ENCODE measurements at places on chromosomes 3 and 15. TPM values are rescaled to one million over a fixed set of nuclear protein-coding genes. Genes with fewer than 3 reads are reported as not detected.
A peak's percentile ranks its signal among the peaks of the same experiment; 100 is the strongest.

The FBXO40 gene
- not detected for total RNA-seq

DNA sequence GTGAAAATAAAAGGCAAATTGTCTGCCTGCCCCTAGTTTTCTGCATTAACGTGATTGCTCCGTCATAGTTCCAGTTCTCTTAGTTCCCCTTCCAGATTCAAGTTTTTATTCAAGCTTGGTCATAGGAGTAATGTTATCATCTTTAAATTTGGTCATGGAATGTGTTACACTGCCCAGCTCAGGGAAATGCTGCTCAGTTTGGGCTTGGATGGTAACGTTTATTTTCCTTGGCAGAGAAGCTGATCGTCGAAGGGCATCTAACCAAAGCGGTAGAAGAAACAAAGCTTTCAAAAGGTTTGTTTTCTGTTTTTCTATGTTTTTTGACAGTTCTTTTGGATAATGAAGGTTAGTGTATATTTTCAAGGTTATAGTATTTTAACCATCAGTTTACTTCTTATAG, 118.4 kb upstream of the FLNB start:
- DNase-seq, result no peak
- H3K27ac ChIP-seq, result no peak overlapping the region
- peaks cover 13% of the 10 kb centered on the region for H3K36me3 ChIP-seq
- no peaks in the 10 kb centered on the region for H3K27me3 ChIP-seq
- H3K4me1 ChIP-seq, result no peaks in the 10 kb centered on the region

DNA sequence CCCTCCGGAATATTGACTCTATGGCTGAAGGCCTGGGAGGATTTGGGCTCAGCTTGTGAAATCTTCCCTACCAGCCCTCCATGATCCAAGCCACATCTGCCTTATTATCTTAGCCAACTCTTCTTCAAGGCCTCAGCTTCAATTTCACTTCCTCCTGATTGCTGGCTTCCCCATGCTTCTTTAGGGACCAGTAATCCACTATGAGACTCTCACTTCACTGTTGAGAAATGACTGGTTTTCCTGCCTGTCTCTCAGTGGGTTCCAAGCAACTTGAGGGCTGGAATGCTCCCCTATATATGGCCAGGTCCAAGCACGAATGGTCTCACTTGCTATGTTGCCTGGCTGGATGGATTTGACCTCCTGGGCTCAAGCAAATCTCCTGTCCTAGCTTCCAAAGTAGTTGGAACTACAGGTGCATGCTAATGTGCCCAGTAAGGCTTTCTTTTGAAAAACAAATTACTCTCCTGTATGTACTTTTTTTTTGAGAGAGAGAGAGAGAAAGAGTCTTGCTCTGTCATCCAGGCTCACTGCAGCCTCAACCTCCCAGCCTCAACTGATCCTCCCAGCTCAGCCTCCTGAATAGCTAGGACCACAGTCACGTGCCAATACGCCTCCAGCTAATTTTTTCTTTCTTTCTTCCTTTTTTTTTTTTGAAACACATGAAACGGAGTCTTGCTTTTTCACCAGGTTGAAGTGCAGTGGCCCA, 7.9 kb upstream of the PIK3CB start:
- no peaks in the 10 kb centered on the region for H3K27me3 ChIP-seq
- H3K27ac ChIP-seq, result no peak overlapping the region
- H3K4me3 ChIP-seq, result no peak overlapping the region
- no peaks in the 10 kb centered on the region for H3K36me3 ChIP-seq

DNA sequence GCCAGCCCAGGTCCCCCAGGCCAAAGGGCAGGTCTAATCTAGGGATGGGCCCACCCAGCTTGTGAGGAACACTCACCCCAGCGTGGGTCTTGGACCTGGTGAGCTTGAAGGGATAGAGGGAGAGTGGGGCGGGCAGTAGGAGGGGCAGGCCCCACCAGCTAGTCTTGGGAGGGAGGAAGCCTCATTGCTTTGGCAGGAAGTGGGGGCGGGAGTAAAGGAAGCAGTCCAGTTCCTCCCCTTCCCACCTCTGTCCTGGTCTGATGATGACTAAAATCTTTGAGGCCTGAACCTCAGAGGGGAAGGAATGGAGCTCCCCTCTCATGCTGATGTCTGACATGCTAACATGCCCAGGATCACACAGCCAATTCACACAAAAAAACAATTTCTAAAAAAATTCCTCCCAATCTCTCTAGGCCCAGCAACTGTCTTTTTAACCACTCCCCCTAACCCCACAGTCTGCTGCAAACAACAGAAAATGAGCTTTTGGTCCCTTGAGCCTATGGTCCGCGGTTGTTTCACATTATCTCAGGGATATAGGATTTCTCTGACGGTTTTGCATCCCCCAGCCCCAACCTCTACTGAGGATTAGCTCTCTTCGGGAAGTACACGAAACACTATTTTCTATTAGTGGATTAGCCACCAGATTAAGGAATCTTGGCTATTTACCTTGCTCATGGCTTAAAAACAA, 30.7 kb upstream of the DUSP7 start:
- H3K27ac ChIP-seq, result no peak overlapping the region
- H3K4me1 ChIP-seq, result peaks cover 16% of the 10 kb centered on the region
- no peaks in the 10 kb centered on the region for H3K27me3 ChIP-seq
- H3K36me3 ChIP-seq, result no peaks in the 10 kb centered on the region

DNA sequence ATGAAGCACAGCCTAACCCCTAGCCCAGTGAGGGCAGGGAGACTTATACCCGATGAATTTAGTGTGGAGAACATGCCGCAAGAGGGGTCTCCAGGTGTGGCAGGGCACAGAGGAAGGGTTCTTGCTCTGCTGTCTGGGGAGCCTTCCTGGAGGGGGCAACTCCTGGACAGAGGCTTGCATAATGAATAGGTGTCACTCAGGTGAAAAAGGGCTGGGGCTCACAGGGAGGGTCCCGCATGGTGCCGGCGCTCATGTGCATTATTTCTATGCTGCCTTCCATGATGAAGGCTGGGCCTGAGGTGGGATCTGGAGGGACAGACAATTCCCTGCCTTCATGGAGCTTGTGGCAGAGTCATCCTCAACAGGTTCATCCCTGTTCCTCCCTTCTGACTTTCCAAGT, 51.5 kb downstream of the ITGA11 start:
- H3K27ac ChIP-seq, result no peak overlapping the region
- peaks cover 18% of the 10 kb centered on the region for H3K4me1 ChIP-seq
- H3K4me3 ChIP-seq, result no peak overlapping the region
- no peak for DNase-seq
- no peaks in the 10 kb centered on the region for H3K27me3 ChIP-seq
- no peaks in the 10 kb centered on the region for H3K36me3 ChIP-seq

The ATP2C1 gene
- 34.0 TPM for total RNA-seq

DNA sequence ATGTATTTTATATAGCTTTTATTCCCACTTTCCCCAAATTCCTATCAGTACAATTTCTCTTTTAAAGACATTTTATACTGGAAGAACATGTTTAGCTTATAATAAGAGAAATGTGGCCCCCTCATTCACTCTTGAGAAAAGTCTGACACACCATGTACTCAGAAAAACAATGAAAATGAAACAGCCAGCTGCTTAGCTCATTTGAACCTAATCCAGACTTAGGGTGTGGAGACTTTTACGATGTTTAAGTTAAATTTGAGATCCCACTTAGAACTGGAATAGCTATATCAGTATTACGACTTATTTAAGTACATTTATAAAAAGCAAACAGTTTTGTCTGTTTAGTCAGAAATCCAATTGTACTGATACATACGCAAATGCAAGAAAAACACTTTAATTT, 252.3 kb upstream of the ARRDC4 start:
- no peaks in the 10 kb centered on the region for H3K36me3 ChIP-seq
- H3K4me1 ChIP-seq, result no peaks in the 10 kb centered on the region
- H3K27ac ChIP-seq, result no peak overlapping the region
- no peak for DNase-seq
- peaks cover 38% of the 10 kb centered on the region for H3K27me3 ChIP-seq

The PLXNA1 gene
- 30.0 TPM for total RNA-seq

DNA sequence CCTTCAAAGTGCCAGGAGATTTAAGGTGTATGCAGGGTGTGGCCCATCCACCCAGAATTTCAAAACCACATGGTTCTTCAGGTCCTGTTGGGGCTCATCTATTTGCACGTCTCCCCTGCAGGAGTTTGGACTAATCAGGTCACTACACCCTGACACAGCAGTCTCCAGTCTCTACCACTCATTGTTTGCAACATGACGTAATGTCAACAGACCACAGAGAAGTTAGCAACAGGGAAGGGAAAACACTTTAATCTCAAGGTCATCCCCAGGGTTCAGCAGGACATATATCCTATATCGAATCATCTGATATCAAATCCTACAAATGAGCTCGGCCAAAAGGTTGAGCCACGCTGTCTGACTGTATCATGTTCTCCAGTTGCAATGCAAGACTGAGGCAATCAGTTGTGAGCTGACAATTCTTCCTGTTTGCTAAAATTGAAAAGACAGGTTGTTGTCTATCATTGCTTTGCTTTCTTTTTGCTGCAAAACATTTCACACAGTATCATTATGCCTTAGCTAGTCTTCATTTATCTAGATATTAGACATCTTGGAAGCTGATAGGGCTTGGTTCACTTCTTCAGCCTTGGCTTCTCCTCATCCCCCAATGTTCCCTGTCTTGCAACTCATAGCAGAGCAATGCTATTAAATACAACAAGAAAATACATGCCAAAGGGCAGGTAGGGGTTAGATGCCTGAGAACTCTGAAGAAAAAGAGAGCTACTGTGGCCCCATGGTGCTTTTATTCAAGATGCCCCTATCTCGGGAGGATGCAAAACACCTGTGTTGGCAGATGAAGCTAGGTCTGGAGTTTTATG, 13.4 kb upstream of the LEKR1 start:
- H3K27ac ChIP-seq, result peak overlapping the region; percentile 70
- no peaks in the 10 kb centered on the region for H3K36me3 ChIP-seq
- no peaks in the 10 kb centered on the region for H3K27me3 ChIP-seq
- DNase-seq, result peak; percentile 67
- peaks cover 47% of the 10 kb centered on the region for H3K4me1 ChIP-seq
- H3K4me3 ChIP-seq, result no peak overlapping the region

The ZBTB20 gene
- total RNA-seq, result 1.3 TPM

- H3K27me3 ChIP-seq, result no peaks in the 10 kb centered on the region
- peaks cover 29% of the 10 kb centered on the region for H3K4me1 ChIP-seq
- H3K4me3 ChIP-seq, result peak overlapping the region; percentile 32
- H3K36me3 ChIP-seq, result no peaks in the 10 kb centered on the region
- peak overlapping the region; percentile 88 for H3K27ac ChIP-seq
These were observed 53.5 kb downstream of the DTWD1 start for GRCh38 chr15:49674370-49674769.

DNA sequence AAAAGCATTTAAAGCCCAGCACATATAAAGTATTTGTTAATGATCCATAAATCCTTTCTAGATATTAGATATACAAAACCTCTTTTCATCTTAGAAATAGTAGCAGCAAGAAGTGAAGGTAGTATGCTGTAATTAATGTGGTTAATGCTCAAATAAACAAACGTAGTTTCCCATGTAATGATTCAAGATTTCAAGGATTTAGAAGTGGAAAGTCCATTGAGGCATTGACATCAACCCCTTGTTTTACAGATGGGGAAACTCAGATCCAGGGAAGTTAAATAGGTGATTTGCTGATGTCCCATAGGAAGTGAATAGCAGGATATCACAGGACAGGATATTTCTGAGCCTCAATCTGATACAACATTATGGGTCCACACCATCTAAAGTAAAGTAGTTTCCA, 47.2 kb downstream of the TSC22D2 start:
- peaks cover 33% of the 10 kb centered on the region for H3K36me3 ChIP-seq
- DNase-seq, result no peak
- no peak overlapping the region for H3K27ac ChIP-seq
- H3K27me3 ChIP-seq, result no peaks in the 10 kb centered on the region
- no peak overlapping the region for H3K4me3 ChIP-seq
- peaks cover 29% of the 10 kb centered on the region for H3K4me1 ChIP-seq

The CLDN18 gene
- total RNA-seq, result not detected

GRCh38 chr3:13963137-13963886, 83.4 kb upstream of the WNT7A start:
- H3K4me1 ChIP-seq, result no peaks in the 10 kb centered on the region
- H3K4me3 ChIP-seq, result no peak overlapping the region
- H3K36me3 ChIP-seq, result no peaks in the 10 kb centered on the region
- peak; percentile 11 for DNase-seq
- H3K27ac ChIP-seq, result no peak overlapping the region

DNA sequence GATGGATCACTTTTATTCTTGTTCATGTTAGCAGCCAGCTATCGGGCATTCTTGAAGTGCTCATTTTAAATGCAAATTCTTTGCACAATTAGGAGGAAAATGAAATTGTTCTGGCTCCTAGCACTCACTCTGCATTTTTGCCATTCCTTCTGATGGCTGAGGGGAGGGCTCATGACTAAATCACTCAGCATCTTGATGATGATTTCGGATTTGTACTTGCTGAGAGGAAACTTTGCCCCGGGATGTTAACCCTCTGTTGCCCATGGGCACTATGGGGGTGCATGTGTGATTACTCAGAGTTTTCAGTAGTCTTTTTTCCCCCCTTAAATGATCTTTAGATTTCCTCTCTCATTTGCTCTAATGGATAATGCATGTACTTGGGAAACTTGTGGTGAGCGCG, 299.6 kb upstream of the C2CD4B start:
- no peaks in the 10 kb centered on the region for H3K27me3 ChIP-seq
- H3K36me3 ChIP-seq, result no peaks in the 10 kb centered on the region
- no peak overlapping the region for H3K4me3 ChIP-seq
- no peak overlapping the region for H3K27ac ChIP-seq

GRCh38 chr3:3740061-3740460, 59.2 kb upstream of the LRRN1 start:
- H3K4me1 ChIP-seq, result no peaks in the 10 kb centered on the region
- no peak overlapping the region for H3K4me3 ChIP-seq
- H3K27me3 ChIP-seq, result no peaks in the 10 kb centered on the region
- no peak for DNase-seq
- H3K36me3 ChIP-seq, result no peaks in the 10 kb centered on the region

DNA sequence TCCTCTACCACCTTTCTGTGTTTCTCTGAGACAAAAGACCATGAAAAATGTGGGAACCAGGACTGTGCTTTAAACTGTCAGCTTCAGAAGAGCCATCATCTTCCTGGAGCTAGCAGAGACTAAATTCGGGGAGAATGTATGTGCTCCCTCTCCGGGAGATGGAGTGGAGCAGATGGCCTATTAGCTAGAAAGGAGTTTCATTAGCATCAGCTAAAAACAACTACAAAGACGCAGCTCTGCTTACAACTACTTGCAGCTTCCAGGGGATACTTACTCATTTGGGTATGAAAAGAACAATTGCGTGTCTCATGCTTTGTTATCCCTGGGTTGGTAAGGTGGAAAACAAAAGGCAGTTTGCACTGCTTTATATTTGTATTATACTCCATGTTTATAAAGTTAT, 159.6 kb downstream of the MFSD1 start:
- no peaks in the 10 kb centered on the region for H3K27me3 ChIP-seq
- H3K4me1 ChIP-seq, result no peaks in the 10 kb centered on the region
- no peak overlapping the region for H3K27ac ChIP-seq
- no peak overlapping the region for H3K4me3 ChIP-seq
- no peaks in the 10 kb centered on the region for H3K36me3 ChIP-seq

The CCK gene
- total RNA-seq, result not detected

DNA sequence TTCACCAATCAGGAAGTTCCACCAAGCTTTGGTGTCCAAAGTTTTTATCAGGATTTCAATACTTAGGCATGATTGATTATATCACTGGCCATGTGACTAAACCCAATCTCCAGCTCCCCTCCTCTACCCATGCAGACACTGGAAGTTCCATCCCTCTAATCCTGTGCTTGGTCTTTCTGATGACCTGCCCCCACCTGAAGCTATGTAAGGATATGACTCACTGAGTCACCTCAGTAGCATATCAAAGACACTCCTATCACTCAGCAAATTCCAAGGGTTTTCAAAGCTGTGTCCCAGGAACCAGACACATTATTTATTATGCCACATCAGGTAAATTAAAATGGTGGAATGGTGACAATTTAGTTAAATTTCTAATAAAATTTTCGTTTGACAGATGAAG, 158.9 kb downstream of the TAFA4 start:
- H3K27me3 ChIP-seq, result no peaks in the 10 kb centered on the region
- H3K27ac ChIP-seq, result no peak overlapping the region
- no peaks in the 10 kb centered on the region for H3K4me1 ChIP-seq
- H3K36me3 ChIP-seq, result no peaks in the 10 kb centered on the region
- no peak for DNase-seq

The HYPK gene
- 22.8 TPM for total RNA-seq

The C3orf80 gene
- 0.33 TPM for total RNA-seq

The SEMA7A gene
- total RNA-seq, result 74.9 TPM
